ENCODE measurements at places on chromosomes 5 and 9. TPM values are rescaled to one million over a fixed set of nuclear protein-coding genes. Genes with fewer than 3 reads are reported as not detected.
A peak's percentile ranks its signal among the peaks of the same experiment; 100 is the strongest.

MOCS2 gene
- 29.4 TPM for total RNA-seq

DNA sequence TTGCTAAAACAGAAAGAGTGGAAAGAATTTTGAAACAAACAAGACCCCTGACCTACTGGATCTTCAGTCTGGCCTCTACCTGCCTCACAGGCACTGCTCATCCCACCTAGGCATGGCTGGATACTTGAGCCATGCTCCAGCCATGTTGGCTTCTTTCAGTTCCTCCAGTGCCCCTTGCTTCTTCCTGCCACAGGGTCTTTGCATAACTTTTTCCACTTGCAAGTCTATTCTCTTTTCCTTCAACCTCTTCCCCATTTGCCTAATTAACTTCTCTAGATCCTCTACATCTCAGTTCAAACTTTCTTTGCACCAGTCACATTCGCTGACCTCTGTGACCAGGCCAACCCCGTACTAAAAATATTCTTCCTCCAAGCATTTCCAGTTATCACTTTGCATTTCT, 50.4 kb downstream of the STARD4 start:
- H3K4me3 ChIP-seq, result no peak overlapping the region
- H3K27me3 ChIP-seq, result no peaks in the 10 kb centered on the region
- peak overlapping the region; percentile 64 for H3K27ac ChIP-seq
- H3K4me1 ChIP-seq, result peaks cover 15% of the 10 kb centered on the region

DNA sequence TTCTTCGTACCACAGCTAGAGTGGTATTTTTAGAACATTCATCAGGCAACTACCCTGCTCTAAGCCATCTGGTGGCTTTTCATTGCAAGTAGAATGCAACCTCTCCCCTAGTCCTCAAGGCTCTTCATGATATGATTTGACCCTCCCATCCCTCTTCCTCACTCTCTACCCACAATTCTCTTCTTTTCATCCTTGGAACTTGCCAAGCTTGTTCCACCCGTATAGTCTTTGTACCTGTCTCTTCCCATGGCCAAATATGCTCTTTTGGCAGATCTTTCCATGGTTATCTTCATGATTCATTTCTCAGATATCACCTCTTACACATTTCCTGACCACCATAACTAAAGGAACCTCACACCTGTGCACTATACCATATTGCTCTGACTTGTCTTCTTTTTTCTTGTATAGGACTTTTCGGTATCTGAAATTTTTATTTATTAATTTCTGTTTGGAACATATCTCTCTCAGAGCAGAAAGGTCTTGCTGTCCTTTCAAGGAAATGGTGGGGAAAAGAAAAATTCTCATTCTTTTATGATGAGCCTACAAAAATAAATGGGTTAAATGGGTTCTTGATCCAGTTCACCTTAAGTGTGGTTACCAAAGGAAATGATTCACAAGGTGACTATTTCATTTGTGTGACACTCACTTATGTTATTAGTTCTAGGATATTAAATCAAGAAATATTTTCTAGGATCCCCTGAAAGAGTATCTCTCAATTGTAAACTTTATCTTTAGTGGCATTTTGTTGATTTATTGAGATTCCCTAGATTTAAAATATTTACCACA, 3.7 kb upstream of the CD274 start:
- no peaks in the 10 kb centered on the region for H3K27me3 ChIP-seq
- no peaks in the 10 kb centered on the region for H3K36me3 ChIP-seq
- peaks cover 49% of the 10 kb centered on the region for H3K4me1 ChIP-seq
- DNase-seq, result no peak
- no peak overlapping the region for H3K4me3 ChIP-seq
- peak overlapping the region; percentile 68 for H3K27ac ChIP-seq

- no peaks in the 10 kb centered on the region for H3K36me3 ChIP-seq
- no peaks in the 10 kb centered on the region for H3K4me1 ChIP-seq
- H3K4me3 ChIP-seq, result no peak overlapping the region
These were observed 342.6 kb upstream of the CCNH start for GRCh38 chr5:87755360-87755759.

GRCh38 chr5:94893412-94894135, 275.1 kb downstream of the SLF1 start:
- no peaks in the 10 kb centered on the region for H3K36me3 ChIP-seq
- no peak overlapping the region for H3K4me3 ChIP-seq
- no peak for DNase-seq
- H3K27me3 ChIP-seq, result peaks cover 4% of the 10 kb centered on the region
- no peak overlapping the region for H3K27ac ChIP-seq
